ENCODE measurements at places on chromosomes 3 and 15.

DNA sequence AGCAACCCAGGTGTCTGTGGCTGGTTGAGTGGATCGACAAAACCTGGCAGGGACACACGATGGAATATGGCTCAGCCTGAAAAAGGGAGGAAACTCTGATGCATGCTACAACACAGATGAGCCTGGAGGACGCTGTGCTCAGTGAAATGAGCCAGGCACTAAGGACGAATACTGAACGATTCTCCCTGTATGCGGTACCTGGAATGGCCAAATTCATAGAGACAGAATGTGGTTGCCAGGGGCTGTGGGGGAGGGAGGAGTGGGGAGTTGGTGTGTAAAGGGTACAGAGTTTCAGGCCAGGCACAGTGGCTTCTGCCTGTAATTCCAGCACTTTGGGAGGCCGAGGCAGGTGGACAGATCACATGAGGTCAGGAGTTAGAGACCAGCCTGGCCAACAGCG, 35.1 kb downstream of the PCSK6 start:
- DNase-seq: no peak

GRCh38 chr3:37198547-37198946, 24.2 kb upstream of the LRRFIP2 start:
- DNase-seq: no peak

- DNase-seq: no peak
Observed at GRCh38 chr3:142159083-142159740, 9.9 kb upstream of the TFDP2 start.

DNA sequence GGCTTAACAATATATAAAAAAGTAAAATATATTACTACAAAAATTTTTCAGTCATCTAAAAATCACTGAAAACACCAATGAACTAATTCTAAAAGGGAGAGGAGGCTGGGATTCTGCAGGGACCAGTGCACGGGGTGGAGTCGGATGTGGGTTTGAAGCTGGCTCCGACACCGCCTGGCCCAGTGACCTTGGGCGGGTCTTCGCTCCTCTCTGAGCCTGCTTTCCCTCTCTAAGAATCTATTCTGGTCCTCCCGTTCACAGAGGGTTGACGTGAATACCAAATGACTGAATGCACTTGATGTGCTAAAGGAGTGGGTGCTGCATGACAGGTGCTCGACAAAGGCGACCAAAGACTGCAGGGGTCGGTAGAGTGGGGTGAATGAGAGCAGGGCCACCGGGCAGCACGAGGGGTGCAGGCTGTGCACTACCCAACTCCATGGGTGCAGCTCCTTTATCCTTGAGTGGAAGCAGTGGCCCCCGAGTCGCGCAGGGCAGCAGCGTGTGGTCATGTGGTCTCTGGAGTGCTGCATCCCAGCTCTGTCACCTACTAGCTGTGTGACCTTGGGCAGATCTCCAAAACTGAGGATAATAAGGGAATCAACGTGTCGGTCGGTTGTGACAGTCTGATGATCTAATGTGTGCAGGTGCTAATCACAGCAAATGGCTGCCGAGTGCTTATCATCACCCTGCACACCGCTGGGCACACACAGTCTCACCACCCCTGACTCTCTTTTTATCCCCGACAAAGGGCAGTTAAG, 8.6 kb upstream of the IQSEC1 start:
- no peak for DNase-seq

Measured in HCEC 1CT (cell line).